GM23248 (cell line): ENCODE measurements at places on chromosomes 6 and 20. TPM values are rescaled to one million over a fixed set of nuclear protein-coding genes. Genes with fewer than 3 reads are reported as not detected.

Gene PLTP
- total RNA-seq: 14.5 and 22.6 TPM in 2 replicates

DNA sequence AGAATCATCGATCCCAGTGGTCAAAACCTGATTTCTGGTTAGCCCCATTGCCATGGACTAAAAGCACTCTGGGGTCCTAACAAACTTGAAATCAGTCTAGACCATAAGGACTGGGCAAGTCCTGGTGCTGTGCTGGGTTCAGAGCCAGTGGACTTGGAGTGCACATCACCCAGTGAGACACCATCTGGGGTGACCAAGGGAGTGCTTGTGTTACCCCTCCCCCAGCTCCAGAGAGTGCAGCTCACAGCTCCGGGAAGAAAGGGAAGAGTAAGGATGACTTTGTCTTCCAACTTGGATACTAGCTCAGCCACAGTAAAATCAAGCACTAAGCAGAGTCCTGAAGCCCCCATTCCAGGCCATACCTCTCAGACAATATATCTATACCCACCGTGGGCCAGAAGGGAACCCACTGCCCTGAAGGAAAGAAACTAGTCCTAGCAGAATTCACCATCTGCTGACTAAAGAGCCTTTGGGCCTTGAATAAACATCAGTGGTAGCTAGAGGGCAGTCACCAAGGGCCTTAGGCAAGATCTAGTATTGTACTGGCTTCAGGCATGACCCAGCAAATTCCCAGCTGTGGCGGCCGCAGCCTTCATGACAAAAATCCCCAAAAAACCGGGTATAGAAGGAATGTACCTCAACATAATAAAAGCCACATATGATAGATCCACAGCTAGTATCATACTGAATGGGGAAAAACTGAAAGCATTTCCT, 153.5 kb upstream of the OGFRL1 start:
- H3K4me1 ChIP-seq: no peaks in the 10 kb centered on the region
- H3K36me3 ChIP-seq: no peaks in the 10 kb centered on the region
- H3K4me3 ChIP-seq: no peak overlapping the region

DNA sequence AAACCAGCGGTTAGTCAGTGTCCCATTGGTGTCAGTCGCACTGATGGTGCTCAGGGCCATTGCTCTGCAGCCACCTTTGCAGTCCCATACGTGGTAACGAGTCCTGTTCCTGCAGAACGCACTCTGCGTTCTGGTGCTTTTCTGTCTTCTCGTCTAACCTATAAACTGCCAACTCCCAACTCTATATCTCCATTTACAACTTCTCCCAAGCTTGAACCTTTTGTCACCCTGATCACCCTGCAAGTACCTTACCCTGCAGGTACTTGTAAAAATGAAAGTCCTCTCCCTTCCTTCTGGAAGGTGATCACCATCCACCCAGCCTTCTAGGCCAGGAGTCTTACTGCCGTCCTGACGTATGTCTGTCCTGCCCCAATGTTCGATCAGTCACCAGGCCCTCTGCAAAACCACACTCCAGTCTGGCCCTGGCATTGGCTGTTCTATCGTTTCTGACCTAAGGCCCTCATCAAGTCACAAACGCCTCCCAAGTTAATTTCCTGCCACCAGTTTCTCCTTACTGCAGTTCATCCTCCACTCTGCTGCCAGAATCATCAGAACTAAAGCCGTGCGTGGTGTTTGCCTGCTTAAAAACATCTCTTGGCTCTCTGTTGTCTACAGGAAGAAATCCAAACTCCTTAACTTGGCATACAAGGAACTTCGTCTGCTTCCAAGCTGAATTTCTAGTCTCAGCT, 7.9 kb downstream of the RREB1 start:
- no peaks in the 10 kb centered on the region for H3K36me3 ChIP-seq
- H3K4me1 ChIP-seq: peaks cover 43% of the 10 kb centered on the region
- H3K27me3 ChIP-seq: no peaks in the 10 kb centered on the region
- H3K4me3 ChIP-seq: peak overlapping the region; percentile 18; the same call in 1 of the 2 replicates
- DNase-seq: peak; percentile 47

DNA sequence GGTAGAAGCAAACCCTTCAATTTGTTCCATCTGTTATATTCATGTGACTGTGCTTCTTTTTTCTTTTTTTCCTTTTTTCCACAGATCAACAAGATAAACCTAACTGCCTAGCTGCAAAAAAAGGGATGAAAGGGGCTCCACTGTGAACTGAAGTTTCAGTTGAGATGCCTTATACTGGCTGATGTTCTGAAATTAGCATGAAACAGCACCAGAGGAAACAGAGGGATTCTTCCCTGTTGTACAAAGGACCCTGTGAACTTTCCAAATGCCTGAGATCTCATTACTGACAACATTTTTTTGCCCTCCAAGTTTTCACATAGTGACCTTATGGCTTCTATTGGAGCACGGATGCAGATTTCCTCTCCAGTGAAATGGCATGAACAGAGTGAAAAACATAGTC, 302.7 kb upstream of the TFAP2D start:
- no peak overlapping the region for H3K27ac ChIP-seq
- DNase-seq: no peak
- no peaks in the 10 kb centered on the region for H3K36me3 ChIP-seq
- no peaks in the 10 kb centered on the region for H3K4me1 ChIP-seq

GRCh38 chr6:13917141-13917540, 7.6 kb upstream of the RNF182 start:
- H3K36me3 ChIP-seq: no peaks in the 10 kb centered on the region
- H3K4me3 ChIP-seq: no peak overlapping the region
- H3K27me3 ChIP-seq: no peaks in the 10 kb centered on the region
- peaks cover 6% of the 10 kb centered on the region; the same call in 1 of the 2 replicates for H3K4me1 ChIP-seq

DNA sequence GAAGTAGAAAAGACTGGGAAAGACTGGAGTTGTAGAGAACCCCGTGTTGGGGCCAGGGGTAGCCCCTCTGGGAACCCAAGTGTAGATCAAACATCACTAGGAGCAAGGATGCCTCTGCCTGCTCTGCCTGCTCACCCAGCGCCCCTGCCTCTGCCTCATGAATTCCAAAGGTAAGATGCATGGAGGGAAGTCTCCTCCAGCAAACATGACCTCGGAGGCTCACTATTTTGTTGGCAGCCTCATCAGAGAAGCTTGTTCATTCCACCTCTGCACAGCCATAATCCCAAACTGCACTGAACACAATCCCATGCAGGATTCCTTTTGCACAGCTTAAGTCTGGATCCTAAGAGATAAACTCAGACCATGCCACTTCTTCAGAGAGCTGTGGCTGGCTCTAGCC, 4.9 kb downstream of the FRS3 start:
- H3K4me3 ChIP-seq: no peak overlapping the region
- peaks cover 9% of the 10 kb centered on the region; the same call in 1 of the 2 replicates for H3K4me1 ChIP-seq
- peak; percentile 57 for DNase-seq
- peaks cover 13% of the 10 kb centered on the region; the same call in 1 of the 2 replicates for H3K36me3 ChIP-seq

- DNase-seq: no peak
- no peaks in the 10 kb centered on the region for H3K27me3 ChIP-seq
- no peak overlapping the region for H3K4me3 ChIP-seq
- no peak overlapping the region for H3K27ac ChIP-seq
These were observed 8.3 kb downstream of the B4GALT5 start for GRCh38 chr20:49705358-49705757.

DNA sequence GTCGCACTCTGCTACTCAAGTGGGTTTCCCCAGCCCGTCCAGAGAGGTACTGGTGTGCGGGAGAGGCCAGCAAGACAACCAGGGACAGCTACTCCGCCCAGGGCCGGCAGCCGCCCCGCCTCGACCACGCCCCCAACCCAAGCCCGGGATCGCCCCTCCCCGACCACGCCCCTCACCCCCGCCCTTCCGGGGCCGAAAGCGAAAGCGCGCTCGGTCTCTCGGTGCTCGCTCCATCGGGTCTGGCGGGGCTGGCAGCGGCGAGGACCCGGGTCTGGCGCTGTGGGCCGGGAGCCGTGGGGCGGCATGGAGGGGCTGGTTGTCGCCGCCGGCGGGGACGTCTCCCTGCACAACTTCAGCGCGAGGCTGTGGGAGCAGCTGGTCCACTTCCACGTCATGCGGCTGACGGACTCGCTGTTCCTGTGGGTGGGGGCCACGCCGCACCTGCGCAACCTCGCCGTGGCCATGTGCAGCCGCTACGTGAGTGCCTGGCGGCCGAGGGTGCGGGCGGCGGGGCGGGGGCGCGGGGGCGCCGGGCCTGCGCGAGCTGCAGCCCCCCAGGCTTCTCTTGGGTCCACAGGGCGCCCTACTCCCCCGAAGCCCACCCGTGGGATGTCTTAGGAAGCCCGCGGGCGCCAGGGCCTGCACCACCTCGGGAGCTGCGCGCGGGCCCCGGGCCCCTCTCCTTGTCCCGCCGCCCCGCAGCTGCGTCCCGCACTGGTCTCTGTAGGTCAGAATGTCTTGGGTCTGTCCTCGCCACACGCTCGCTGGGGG, at the start of gene PSMG4:
Gene PSMG4, plus strand, starts transcription at position 228 of the 771 bp plus-strand sequence. Its CDS starts 76 bp downstream, at position 304.
- peak within 1 kb of the TSS; percentile 85 for H3K4me3 ChIP-seq
- H3K27me3 ChIP-seq: no peaks in the 10 kb centered on the region
- DNase-seq: peak; percentile 95
- peaks cover 12% of the 10 kb centered on the region for H3K4me1 ChIP-seq
- peak within 1 kb of the TSS; percentile 49 for H3K27ac ChIP-seq
- H3K36me3 ChIP-seq: no peaks in the 10 kb centered on the region

DNA sequence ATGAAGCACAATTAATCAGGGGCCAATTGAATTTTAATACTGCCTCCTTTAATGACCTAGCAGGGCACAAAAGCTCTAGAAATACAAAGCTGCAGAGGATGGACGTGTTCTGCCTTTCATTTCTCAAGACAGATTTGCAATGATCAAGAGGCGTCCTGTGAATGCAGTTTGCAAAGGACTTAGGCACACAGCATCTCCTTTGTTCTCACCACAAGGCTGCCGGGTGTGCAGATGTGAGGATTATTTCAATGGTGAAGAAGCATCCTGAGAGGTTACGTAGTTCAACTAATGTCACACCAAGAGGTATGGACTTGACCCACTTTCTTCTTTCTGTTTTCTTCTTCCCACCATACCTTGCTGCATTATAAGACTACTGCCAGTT, 42.9 kb upstream of the SPTLC3 start:
- H3K4me3 ChIP-seq: no peak overlapping the region
- 0 out of 2 replicates have a peak, but pooled peaks cover 4% of the 10 kb centered on the region for H3K4me1 ChIP-seq
- DNase-seq: no peak

DNA sequence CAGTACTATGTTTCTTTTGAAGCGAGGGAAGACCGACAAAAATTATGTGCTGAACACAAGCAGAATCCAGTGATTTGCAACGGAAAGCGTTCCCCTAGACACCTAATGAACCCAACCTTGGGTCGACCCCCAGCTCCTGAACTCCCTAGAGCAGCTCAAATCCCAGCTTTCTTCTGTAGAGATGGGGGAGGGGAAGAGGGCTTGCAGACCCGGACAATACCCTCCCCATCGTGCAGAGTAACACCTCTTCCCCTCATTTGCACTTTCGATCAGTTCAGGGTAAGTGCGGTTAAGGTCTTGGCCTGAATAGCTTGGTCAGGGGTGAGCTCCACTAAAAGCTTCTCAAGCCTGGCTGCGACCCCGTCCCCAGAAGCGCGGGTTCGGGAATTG, 404 bp downstream of the CEP162 start:
- peak overlapping the region; percentile 84 for H3K4me3 ChIP-seq
- H3K4me1 ChIP-seq: peaks cover 13% of the 10 kb centered on the region
- peak; percentile 30 for DNase-seq
- H3K36me3 ChIP-seq: no peaks in the 10 kb centered on the region

Gene NOX3
- total RNA-seq: not detected in 2 replicates

- peak; percentile 39 for DNase-seq
- H3K27ac ChIP-seq: no peak overlapping the region
- no peaks in the 10 kb centered on the region for H3K4me1 ChIP-seq
- H3K27me3 ChIP-seq: peaks cover 1% of the 10 kb centered on the region; the same call in 1 of the 2 replicates
These were observed 5.4 kb downstream of the R3HDML start for GRCh38 chr20:44342248-44342647.

- no peaks in the 10 kb centered on the region for H3K36me3 ChIP-seq
- 0 out of 2 replicates have a peak overlapping the region, but pooled peaks have one; percentile 8 for H3K4me3 ChIP-seq
- peaks cover 16% of the 10 kb centered on the region for H3K4me1 ChIP-seq
- H3K27ac ChIP-seq: no peak overlapping the region
- H3K27me3 ChIP-seq: no peaks in the 10 kb centered on the region
- DNase-seq: peak; percentile 62
These were observed 307.1 kb upstream of the RSPO3 start for GRCh38 chr6:126811321-126811720.

DNA sequence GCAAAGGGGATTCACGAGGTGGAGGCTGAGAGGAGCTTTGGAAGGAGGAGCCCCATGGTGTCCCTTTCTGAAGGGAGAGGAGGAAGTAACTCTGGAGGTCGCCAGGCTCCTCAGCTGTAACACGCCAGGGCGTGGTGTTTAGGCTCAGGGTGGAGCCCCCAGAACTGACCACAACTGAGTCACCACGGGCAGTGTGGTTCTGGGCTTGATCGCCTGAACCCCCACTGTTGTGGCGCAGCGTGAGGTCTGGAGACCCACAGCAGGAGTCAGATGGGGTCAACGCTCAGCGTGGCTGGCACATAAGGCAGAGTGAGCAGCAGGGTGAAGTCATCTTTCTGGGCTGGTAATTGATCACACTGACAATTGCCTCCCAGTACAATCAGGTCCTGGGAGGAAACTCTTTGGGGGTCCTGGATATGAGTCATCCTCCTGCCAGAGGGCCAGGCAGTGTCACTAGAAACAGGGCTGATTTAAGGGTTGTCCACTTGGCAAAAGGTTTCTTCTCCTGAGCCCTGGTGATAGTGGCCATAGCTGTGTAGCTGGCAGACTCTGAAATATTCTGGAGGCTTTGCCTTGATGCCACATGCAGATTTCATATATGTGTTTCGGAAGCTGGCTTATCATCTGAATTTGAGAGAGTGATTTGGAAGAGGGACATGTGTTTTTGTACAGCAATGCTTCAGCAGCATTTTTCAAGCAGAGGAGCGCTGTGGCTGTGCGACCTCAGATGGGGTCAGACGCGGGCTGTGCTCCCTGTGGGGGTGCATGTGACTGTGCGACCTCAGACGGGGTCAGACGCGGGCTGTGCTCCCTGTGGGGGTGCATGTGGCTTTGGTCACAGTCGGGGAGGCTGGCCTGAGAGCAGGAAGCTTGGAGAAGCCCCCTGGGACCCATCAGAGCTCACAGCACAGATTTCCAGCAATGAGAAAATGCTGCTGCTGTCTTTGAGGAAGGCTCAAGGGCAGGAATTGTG, 50.0 kb downstream of the SYNJ2 start:
- H3K27me3 ChIP-seq: no peaks in the 10 kb centered on the region
- peaks cover 34% of the 10 kb centered on the region for H3K4me1 ChIP-seq
- peak overlapping the region; percentile 7; the same call in 1 of the 2 replicates for H3K4me3 ChIP-seq

DNA sequence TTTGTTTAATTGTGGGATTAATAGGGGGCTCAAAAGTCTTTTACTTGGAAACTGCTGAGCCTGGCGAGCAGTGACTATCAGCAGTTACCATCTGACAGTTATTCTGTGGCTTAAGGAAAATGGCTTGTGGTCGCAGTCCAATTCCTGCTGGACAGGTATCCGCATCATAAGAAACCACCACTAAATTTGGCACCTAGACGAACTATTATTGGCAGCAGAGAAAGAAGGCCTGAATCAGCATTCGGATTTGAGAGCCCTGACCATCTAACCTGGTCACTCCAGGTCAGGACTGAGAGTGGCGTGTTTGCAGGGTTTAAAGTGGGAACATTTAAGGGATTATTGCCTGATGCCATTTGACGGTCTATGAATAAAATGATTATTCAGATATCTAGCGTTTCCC, 146.4 kb downstream of the RPS12 start:
- DNase-seq: no peak
- peaks cover 34% of the 10 kb centered on the region for H3K27me3 ChIP-seq
- no peaks in the 10 kb centered on the region for H3K36me3 ChIP-seq
- peaks cover 10% of the 10 kb centered on the region; the same call in 1 of the 2 replicates for H3K4me1 ChIP-seq
- H3K27ac ChIP-seq: no peak overlapping the region

Gene TP53TG5
- not detected in 2 replicates for total RNA-seq
